Dermis microvascular lymphatic vessel endothelial cell (primary cell): ENCODE measurements at places on chromosomes 16 and 17.

DNA sequence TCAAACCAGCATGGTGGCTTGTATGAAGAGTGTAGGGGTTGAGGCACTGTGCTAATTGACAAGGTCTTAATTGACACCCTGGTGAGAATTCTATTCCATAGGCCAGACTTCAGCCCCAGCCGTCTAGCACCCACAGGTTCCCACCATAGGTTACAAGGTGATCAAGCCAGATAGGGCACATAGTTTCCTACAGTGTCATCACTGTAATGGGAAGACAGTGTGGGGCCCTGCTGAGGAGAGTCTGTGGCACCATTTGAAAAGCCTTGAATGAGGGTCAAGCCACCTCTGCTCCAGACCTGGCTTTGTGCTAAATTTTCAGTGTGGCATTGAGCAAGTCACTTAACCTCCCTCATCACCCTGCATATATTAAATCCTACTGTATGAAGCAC lies 36.2 kb downstream of the YPEL2 start:
- peak; percentile 21 for DNase-seq

- no peak for DNase-seq
These were observed 23.4 kb downstream of the SMIM36 start for GRCh38 chr17:55487695-55488432.

DNA sequence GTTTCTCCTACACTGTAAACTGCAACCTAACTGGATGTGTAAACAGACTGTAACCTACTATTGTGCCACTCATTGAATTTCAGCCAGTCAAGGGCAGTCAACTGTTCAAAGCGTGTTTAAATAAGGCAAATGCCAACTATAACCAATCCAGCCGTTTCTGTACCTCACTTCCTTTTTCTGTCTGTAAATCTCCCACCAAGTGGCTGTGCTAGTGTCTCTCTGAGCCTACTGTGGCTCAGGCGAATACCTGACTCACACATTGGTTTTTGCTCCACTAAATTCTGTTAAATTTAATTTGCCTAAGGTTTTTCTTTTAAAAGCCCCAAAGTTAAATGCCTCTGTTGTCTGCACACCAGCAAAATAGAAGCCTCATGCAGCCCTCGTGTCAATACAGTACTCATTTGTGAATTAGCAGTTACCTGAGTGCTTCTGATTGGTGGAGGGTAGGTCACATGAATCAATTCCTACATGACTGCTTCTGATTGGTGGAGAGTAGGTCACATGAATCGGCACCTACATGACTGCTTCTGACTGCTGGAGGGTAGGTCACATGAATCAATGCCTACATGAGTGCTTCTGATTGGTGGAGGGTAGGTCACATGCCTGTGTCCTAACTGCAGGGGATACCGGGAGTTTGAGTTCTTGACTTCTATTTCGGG lies 31.1 kb upstream of the CCR7 start:
- DNase-seq, result no peak

- DNase-seq, result no peak
These were observed 68.0 kb downstream of the MED13 start for GRCh38 chr17:61996916-61997605.

DNA sequence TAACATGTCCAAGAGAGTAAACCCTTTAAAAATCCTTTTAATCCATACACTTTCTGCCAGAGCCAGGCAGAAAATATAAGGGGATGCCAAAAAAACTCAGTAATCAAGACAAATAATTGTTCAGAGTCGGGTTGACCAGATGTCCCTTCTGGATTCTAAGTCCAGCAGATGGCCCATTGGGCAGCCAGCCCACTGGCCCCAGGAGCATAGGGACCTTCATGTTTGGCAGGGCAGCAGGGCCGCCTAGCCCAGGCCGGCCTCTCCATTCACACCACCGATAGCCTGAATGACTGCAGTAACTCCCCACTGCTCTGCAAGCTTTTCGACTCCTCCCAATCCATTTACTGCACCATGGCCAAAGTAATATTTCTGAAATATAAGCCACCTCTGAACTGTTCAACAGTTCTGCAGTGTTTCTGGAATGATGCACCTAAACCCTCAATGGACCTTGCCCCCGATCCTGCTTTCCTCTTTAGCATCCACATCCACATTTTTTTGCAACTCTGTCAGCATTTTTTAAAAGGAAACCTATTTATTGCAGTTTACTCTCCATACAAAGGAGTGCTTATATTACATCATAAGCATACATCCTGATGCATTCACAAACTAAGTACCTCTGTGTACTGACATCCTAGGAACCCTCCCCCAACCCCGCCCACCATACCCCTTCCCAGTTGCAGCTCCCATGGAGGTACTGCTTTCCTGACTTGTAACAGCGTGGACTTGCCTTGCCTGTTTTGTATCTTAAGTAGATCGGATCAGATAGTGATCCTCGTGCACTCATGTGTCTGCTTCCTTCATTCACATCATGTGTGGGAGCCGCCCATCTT lies 46.4 kb downstream of the LDHD start:
- no peak for DNase-seq

DNA sequence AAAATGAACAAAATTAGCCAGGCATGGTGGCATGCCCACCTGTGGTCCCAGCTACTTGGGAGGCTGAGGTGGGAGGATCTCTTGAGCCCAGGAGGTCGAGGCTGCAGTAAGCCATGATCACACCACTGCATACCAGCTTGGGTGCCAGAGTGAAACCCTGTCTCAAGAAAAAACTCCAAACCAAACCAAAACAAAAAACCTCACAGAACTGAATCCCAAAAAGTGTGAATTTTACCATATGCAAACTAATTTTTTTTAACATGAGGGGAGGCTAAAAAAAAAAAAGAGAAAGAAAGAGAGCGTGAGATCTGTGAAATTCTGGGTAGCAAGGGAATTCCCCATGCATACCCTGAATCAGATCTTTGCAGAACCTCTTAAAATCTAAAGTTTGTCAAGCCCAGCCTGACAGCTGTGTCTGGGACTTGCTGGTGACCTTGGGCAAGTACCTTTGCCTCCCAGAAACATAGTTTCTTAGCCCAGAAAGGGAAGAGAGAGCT lies 17.1 kb upstream of the CDH1 start:
- no peak for DNase-seq
